Activated CD4-positive, alpha-beta T cell treated with anti-CD3 and anti-CD28 coated beads, Interleukin-2, amount 50 U/mL, for 24 hours (primary cell): ENCODE measurements at places on chromosomes 1 and 21.

- DNase-seq: no peak
These were observed 5.5 kb upstream of the ANKRD65 start for GRCh38 chr1:1426496-1427105.

- no peak for DNase-seq
These were observed 15.9 kb downstream of the HENMT1 start for GRCh38 chr1:108644984-108645383.

DNA sequence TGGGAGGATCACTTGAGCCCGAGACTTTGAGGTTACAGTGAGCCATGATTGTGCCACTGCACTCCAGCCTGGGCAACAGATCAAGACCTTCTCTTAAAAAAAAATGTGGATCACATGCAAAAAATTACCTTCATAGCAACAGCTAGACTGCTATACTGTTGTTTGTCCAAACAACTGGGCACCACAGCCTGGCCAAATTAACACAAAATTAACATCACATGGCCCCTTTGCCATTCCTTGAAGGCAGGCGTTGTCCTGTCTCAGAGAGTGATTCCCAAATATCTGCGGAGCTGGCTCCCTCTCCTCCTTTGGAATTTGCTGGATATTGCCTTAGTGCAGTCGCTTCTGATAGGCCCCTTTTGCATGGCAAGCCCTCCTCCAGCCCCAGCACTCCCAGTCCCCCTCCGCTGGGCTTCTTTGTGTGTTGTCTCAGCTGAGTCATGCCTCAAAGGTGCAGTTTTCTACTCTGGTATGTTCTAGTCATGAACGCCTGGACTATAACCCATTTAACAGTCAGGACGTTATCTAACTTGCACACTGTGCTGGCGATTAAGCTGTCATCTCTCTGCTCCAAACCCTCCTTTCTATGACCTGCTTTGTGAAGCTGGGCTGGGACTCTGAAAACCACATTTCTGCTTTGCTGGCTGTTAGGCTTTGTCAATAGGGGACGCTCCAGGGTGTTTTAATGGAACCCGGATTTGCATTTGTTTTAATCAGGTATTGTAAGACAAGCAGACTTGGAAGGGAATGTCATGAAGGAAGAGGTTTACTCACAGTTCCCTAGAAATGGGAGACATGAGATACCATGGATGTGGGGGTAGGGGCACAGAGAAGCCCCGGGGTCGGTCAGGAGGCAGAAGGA lies 20.1 kb upstream of the HPCAL4 start:
- no peak for DNase-seq

- no peak for DNase-seq
These were observed 12.5 kb downstream of the BPNT1 start for GRCh38 chr1:220076861-220077762.

DNA sequence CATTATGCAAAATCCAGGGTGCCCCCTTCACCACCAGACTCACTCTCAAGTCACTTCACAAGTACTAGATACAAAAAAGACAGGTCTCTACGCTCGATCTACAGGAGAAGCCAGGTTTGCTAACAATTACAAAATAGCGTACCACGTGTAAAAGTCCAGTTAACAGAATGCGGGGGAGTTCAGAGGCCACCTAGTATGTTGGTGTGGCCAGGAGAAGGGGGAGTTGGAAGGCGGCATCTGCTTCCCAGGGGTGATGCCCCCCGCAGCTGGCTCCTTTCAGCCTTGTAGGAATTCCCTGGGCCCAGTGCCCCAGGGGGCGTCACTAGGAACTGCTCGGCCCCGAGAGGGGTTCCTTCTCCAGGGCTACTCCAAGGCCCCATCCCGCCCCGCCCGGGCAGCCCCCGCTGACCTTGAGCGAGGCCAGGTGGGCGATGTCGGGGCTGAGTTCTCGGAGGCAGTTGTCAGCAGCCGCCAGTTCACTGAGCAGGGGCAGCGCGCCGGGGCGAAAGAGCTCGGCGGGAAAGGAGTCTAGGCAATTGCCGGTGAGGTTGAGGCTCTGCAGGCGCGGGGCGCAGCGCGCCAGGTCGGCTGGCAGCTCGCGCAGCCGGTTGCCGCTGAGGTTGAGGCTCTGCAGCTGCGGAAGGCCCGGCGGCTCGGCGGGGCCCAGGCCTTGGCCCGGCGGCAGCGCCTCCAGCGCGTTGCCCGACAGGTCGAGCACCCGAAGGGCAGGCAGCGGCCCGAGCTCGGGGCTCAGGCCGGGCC lies 664 bp downstream of the LRRC47 start:
- no peak for DNase-seq

DNA sequence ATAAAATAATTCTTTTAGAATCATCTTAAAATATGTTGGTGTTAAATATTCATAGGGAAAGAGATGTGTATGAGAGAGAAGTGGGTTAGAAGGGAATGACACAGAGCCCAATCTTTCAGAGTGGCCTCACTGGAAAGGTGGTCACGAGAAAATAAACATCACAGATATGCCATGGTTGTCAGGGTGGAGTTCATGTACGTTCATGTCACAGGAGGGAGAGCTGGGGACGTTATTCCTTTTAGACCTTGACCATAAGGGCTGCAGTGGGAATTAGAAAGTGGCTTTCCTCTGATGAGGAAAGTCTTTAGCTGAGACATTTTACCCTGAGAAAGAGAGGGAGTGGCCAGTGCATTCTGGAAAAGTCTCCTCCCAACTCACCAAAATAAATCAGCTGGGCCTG lies 90.6 kb upstream of the TNR start:
- DNase-seq: no peak

GRCh38 chr1:234498448-234499118 lies 19.6 kb upstream of the TARBP1 start:
- no peak for DNase-seq

DNA sequence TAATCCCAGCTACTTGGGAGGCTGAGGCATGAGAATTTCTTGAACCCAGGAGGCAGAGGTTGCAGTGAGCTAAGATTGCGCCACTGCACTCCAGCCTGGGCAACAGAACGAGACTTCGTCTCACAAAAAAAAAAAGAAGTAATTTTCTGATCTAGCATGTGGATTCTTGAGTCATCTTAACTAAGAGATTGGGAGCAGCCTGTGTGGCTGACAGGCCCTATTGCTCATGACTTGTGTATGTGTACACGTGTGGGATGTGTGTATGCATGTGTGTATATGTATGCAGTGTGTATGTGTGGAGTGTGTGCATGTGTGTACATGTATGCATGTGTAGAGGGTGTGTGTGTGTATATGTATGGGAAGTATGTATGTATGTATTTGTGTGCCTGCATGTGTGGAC lies 29.5 kb downstream of the DOP1B start:
- no peak for DNase-seq

DNA sequence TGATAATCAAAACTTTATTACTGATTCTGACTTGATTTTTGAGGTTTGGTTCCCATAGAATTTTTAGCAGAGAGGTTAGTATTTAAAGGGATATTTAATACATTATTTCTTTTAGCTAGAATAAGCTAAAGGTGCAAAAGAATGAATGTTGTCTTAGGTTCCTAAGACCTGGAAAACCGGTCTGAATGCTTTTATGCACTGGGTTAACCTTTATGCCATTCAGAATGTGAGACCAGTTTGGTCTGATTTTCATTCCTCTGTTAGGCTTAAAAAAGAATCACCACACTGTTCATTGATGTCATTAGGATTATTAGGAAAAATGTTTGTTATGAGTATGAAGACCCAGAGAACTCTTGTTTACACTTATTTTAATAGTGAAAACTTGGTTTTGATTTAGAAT lies 30.1 kb downstream of the RAP1A start:
- no peak for DNase-seq

DNA sequence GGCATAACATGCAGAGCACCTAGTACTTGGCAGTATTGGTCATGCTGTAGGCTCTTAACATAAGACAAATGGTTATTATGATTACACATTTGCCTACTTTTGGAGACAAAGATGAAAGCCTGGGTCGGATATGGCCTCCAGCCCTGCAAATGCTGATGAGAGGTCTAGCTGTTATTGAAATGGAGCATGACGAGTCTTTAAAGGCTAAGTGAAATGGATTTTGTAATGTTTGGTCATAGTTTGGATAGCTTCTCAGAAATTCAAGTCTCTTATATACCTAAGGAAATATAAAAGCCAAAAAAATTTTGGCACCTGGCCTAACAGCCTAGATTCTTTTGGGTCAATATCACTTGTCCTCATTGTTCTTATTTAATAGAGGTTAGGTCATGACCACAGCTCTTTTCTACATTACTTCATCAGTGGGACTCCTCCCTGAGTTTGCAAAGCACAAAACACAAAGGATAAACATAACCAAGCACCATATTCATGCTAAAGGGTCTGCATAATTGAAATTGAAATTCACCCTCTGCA lies 69.2 kb upstream of the WLS start:
- DNase-seq: no peak

DNA sequence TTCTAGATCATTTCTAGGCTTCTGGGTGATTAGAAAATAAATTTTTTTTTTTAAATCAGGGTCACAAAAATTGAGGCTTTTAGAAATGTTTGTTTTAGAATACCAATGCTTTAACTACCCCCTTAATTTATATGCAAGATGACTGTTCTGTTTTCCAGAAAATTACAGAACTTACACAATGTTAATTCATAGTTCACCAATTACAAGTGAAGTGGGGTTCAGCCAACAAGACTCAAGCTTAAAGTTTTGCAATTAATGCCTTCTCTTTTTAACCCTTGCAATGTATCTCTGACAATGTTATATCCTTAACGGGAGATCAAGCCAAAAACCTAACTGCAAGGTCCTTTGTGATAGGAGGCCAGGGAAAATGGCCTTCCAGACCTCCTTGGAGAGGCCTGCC lies 5.6 kb downstream of the PRELP start:
- DNase-seq: no peak

DNA sequence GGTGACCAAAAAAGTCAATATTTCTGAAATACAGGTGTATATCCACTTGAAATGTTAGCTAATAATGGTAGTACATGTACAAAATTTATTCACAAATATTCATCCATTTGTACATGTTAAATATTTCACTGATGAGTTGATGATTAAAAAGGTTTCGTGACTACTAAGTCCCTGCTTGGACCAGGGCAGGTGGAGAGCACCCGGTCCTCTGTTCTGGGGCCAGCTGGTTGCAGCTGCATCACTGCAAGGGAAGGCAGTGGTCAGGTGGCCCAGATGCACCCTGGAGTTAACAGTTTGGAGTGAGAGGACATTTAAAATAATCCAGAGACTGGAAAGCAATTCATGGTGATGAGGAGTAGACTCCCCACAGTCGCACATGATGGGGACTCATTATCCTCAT lies 141.2 kb downstream of the ZBTB18 start:
- DNase-seq: no peak

DNA sequence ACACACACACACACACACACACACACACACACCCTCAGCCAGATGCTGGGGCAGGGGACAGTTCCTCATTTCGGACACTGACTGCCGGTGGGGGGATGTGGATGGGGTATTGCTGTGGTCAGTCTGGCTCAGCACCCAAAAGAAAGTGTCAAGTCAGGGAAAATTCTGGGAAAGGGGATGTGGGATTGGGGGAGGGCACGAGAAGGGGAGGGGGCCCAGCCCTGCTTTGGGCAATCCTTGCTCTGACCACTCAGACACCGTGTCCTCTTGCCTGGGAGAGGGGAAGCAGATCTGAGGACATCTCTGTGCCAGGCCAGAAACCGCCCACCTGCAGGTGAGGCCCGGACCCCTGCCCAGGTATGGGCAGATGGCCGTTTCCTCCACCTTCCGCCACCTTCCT lies at the start of gene C1QC:
C1QC (plus strand) TSS at position 253 of the 400 bp plus-strand sequence. CDS start 391 bp downstream, outside the sequence.
- DNase-seq: no peak

GRCh38 chr1:117985239-117985638 lies 55.7 kb downstream of the WDR3 start:
- DNase-seq: no peak

DNA sequence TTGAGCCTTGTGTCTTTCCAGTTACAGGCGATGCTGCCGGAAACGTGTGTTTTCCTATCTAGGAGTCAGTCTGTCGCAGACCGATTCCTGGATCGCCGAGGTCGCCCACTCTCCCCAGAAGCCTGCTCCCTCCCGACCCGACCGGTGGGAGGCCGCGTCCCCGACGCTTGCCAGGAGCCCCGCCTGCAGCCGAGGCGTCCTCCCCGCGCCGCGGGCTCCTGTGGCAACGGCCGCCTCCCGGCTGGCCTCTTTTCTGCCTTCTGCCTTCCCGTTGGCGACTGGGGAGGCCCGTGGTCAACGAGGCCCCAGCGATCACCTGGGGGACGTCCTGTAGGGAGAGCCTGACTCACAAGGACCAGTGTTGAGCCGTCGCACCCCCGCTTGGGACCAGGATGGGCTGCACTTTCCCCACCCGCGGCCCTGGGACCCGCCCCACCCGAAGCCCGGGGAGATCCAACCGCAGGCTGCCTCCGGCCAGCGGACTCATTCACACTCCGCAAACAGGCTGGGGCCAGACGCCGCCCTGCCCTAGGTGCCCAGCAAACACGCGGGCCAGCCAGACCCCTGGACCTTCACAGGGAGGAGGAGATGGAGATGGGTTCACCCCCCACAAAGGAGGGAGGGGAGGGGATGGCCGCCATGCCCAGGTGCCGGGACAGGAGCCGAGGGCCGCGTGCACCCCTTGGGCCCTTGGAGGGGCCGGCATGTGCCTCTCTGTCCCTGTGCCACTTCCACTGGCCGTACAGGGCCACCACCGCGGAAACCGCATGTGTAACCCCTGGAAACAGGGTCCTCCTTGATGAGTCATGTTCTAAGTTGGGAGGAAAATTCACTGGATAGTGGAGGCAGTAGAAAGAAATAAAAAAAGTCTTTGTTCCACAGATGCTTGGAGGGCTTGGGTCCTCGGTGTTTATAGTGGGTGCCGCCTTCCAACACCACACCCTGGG lies 7.2 kb upstream of the COL6A1 start:
- no peak for DNase-seq

DNA sequence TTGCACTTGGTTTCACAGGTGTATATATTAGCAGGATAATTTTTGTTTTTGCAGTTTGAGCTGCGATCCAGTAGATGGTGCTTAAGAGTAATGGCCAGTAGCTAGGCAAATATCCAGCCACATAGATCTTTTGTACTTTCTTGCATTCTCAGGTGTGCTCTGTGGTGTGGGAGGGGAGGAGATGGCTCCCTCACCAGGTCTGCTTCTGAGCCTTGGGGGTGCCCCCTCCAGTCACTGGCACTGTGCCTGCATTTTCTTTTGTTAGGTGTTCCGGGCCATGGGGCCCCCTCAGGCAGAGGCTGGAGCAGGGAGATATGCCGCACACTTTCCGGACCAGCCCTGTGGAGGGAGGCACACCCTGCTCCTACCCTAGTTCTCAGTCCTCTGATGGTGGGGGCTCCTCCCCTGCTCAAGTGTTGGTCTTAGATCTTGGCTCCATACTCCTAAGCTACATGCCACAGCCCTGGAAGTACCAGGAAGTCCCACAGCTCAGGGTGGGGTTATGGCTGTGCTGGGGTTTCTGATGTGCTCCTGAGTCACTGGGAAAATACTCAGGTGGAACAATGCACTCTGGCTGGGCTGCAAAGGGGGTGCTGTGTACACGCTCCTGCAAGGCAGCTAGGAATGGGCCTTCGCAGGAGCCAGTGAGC lies 197.6 kb upstream of the DMRTA2 start:
- no peak for DNase-seq

GRCh38 chr1:187646536-187647107 lies 817.9 kb downstream of the PLA2G4A start:
- DNase-seq: no peak

DNA sequence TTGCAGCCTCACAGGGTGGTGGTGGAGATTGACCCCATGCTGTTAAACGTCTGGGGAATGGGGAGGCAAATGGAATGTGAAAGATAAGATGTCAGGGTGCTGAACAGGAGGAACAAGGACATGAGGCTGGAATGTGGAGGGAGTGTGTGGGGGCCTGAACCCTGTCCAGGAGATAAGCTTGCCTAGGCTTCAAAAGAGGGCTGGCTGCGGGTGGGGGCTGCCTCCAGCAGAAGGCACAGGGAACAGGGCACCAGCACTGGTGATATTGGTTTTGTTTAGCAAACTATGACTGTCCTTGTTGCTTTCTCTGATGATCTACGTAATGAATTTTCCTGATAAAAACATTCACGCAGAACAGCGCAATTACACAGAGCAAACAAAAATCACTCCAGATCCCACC lies 52.4 kb upstream of the LRP8 start:
- no peak for DNase-seq
